Amniotic epithelial cell (primary cell): ENCODE measurements at places on chromosomes 7 and 10.

- DNase-seq: peak; percentile 59
Observed at GRCh38 chr10:21934307-21934706, 69.2 kb downstream of the DNAJC1 start.

DNA sequence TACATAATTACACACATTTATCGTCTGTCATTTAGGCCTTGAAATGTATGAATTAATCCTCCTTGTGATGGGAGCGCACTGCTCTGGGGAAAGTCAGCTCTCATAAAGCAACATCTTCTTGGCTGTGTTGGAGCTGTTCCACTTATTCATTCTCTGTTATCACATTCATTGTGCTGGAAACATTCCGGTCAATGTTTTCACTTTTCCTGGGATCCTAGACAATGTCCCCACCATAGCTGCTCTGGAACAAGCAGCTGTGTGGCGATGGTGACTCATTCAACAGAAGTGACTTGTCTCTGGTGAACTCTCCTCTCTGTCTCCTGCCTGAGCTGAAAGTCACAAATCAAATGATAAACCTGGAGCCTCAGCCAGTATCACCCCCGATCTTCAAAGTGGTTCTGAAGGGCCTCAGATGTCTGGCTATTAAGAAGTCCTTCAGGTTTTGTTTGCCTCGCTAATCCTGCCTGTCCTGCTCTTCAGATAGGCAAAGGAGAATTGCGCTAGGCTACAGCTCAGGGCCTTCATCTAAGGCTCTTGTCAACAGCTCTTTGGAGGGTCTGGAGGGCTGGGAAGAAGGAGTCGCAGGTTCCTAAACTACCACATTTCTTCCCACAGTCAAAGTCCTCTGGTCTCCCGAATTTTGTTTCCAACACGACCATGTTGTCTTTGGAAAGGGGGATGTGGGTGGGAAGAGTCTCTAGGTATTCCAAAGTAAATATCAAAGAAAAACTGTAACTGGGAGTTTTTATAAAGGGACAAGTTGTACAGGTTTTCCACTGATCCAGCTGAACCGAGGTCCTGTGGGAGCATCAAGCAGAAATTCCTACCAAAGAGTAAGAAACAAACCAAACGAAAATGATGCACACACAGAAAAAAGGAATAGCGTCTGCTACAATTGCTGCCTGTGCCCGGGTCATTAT is 29.3 kb downstream of the KLF6 start:
- DNase-seq: no peak

- peak; percentile 60 for DNase-seq
Observed at GRCh38 chr10:35448687-35449662, 112.7 kb downstream of the CCNY start.

- DNase-seq: no peak
Observed at GRCh38 chr7:135208102-135208793, 3.1 kb downstream of the WDR91 start.

GRCh38 chr7:18663321-18663720 is 167.8 kb downstream of the HDAC9 start:
- DNase-seq: no peak

GRCh38 chr10:132557696-132558515 is 20.3 kb downstream of the INPP5A start:
- no peak for DNase-seq

GRCh38 chr10:46229144-46229563 is 57.6 kb upstream of the ANTXRL start:
- DNase-seq: peak; percentile 12

GRCh38 chr7:128120976-128121490 is 89.8 kb upstream of the LRRC4 start:
- DNase-seq: no peak

DNA sequence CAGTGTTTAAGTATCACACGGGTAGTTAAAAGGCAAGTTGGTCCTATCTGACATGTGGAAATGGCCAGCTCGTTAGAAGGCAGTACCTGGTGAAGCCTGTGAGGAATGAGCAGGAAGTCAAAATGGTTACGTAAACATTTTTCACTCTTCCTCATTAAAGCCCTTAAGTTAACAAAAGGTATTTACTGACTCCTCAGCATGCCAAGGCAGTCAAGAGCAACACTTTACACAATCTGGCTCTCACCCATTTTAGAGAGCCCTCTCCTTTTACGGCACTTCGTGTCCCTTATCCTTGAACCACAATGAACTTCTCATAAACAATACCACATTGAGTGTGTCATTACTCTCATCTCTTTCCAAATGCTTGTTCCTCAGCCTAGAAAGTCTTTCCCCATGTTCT is 11.0 kb upstream of the RSBN1L start:
- DNase-seq: peak; percentile 80

GRCh38 chr7:21041666-21042065 is 255.0 kb upstream of the SP8 start:
- no peak for DNase-seq

DNA sequence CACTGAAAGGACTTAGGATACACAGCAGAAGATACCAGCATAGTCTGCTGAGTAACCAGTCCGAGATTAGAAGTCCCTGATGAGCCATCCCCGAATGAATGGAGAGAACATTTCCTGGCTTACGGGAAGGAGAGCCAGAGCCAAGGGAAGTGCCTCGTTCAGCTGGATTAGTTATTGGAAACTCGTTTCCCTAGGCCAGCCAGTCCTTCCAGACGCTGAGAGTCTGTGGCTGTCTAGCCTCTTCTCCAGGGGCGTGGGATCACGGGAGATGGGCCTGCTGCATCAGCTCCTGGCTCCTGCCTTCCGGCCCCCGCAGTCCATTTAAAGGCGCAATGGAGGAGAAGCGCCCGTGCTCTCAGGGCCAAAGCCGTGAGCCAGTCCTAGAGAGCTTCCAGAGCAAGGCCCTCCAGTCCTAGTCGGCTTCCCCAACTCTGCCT is 712.8 kb downstream of the PARD3 start:
- peak; percentile 63 for DNase-seq

- DNase-seq: peak; percentile 42
Observed at GRCh38 chr10:109726473-109726872, 196.8 kb downstream of the XPNPEP1 start.

GRCh38 chr10:72765051-72765745 is 73.3 kb downstream of the MCU start:
- DNase-seq: peak; percentile 45

- DNase-seq: no peak
Observed at GRCh38 chr10:52965938-52966401, 193.4 kb upstream of the MBL2 start.

GRCh38 chr10:70354556-70354955 is 27.9 kb downstream of the LRRC20 start:
- no peak for DNase-seq

GRCh38 chr7:99314504-99314903 is 11.2 kb upstream of the ARPC1A start:
- DNase-seq: no peak

- DNase-seq: peak; percentile 50
Observed at GRCh38 chr10:107618504-107618994, 454.0 kb upstream of the SORCS1 start.

GRCh38 chr7:18541181-18541870 is 45.8 kb downstream of the HDAC9 start:
- DNase-seq: peak; percentile 86

- DNase-seq: no peak
Observed at GRCh38 chr7:2237109-2237602, 4.4 kb upstream of the MAD1L1 start.

- no peak for DNase-seq
Observed at GRCh38 chr7:78265071-78265470, 466.5 kb downstream of the PHTF2 start.

DNA sequence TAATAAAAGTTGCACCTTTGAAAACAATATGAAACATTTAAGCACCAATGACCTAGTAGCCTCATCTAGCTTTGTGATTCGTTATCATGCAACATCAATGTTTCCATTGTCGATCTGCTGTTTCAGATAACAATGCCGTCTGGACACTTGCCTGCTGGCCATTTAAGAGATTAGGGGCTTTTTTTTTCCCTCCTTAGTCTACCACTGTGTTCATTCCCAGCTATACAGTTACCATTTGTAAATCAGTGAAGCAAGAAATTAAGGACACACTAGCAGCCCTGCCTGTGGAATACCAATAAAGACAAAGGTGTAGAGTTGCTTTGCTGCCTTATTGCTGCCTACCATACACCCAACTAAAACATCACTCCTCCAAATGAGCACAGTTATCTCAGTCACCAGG is 37.6 kb upstream of the MYO3A start:
- no peak for DNase-seq

GRCh38 chr10:62046522-62047227 is 145.2 kb downstream of the ARID5B start:
- peak; percentile 98 for DNase-seq

DNA sequence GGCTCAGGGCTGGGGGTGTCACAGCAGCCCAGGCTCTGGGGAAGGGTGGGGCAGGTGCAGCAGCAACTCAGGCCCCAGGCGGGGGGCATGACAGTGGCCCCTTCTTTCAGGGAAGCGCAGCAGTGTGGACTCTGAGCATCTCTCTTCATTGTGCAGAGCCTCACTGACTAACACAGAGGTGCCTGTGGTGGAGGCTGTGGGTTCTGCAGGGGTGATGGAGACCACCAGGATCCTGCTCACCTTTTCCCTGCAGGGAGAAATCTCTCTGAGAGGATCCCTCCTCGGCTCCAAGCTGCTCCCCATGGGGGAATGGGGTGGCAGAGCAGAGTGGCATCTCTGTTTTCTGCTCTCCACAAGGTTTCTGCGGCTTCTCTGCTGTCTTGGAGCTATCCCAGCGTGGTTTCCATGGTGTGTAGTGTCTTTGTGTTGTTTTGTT is 37.8 kb upstream of the SHH start:
- DNase-seq: no peak

- no peak for DNase-seq
Observed at GRCh38 chr10:133069033-133069525, 18.6 kb upstream of the ADGRA1 start.

DNA sequence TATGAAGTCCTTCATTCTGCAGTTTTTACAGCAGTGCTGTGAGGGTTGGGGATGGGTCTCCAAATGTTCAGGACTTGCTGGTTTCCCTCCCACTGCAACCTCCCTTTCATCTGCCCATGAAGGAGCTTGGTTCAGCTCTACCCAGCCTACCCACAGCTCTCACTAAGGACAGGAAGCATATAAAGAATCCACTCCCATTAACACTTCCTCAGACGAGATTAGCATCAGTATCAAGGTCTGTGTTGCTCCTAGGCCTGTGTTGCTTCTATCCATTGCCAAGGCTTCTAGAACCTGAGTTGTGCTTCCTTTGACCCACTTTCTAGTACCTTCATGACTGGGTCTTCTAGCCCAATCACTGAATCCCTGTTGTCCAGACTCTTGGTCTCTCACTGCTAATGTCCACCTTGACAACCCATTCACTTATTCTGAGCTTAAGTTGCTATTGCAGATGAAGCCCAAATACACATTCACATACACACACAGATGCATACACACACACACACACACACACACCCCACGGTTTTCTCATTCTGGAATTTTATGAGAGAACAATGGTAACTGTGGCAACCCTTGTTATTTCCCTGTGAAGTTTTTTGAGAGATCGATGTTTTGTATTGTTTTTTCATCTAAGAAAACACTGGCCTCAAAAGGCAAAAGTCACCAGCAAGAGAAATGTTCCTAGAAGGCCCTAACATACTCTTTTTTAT is 248.1 kb downstream of the MTERF1 start:
- DNase-seq: no peak

- DNase-seq: no peak
Observed at GRCh38 chr7:15104411-15105092, 202.0 kb upstream of the DGKB start.

- no peak for DNase-seq
Observed at GRCh38 chr7:48224042-48224441, 52.8 kb downstream of the ABCA13 start.

DNA sequence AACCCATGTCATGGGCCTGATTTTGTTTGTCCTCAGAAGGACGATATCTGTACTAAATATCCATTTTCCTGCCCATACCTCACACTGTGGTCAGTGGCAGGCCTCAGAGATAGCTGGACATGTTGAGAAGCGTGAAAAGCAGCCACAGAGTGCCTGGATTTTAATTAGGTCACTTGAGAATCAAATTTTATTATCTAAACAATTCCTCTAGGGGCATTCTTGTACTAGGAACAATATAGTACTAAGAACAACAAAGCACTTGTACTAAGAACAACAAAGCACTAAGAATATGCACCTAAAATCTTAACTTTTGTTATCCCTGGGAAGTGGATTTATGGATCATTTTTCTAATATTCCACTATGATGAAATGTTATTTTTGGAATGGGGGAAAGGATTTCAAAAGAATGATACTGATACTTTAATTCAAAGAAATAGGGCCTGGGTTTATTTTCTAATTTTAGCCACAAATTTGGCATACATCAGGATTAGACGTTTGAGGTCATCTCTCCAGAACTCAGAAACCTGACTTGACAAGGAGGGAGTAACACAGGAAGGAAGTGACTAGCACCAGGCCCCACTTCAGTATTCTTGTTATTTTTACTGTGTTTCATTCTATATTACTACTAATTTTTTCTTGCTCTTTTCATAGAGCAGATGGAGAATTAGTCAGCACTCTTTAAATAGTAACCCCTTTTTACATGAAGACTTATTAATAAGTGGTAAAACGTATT is 112.2 kb downstream of the EXOC4 start:
- no peak for DNase-seq

DNA sequence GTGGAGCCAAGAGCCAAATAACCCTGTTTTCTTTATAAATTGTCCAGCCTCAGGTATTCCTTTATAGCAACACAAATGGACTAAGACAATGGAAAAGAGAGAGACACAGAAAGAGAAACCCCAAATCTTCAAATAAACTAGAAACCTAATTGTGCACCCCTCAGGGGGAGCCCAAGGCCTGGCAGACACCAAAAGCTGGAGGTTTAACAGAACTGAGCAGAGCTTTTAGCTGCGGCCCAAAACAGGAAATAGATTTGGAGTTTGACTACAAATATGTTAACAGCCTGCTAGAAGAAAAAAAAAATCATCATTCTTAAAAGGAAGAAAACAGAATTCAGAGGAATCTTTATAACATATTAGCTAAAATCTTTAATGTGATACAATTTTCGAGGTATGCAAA is 1135.0 kb downstream of the GATA3 start:
- DNase-seq: no peak

GRCh38 chr7:155256761-155257481 is 40.8 kb upstream of the INSIG1 start:
- no peak for DNase-seq

DNA sequence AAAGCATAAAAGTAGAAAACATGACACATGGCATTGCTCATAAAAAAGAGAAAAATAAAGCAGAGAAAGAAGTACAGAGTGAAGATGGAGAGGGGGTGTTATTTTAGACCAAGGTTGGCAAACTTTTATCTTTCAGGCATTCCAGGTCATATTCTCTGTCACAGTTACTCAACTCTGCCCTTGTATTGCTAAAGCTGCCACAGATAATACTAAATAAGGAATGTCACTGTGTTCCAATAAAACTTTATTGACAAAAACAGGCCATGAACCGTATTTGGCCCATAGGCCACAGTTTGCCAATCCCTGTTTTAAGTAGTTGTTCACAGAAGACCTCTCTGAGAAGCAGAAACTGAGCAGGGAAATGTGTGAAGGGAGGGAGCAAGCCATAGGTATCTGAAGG is 167.4 kb downstream of the GLI3 start:
- DNase-seq: peak; percentile 48

- DNase-seq: peak; percentile 22
Observed at GRCh38 chr10:70885481-70885880, 2.9 kb downstream of the PCBD1 start.

GRCh38 chr7:155699180-155699579 is 54.7 kb downstream of the RBM33 start:
- DNase-seq: no peak

- no peak for DNase-seq
Observed at GRCh38 chr7:74223711-74224510, 14.1 kb downstream of the LAT2 start.
